ENCODE measurements at places on chromosomes 1 and 21.
A peak's percentile ranks its signal among the peaks of the same experiment; 100 is the strongest.

DNA sequence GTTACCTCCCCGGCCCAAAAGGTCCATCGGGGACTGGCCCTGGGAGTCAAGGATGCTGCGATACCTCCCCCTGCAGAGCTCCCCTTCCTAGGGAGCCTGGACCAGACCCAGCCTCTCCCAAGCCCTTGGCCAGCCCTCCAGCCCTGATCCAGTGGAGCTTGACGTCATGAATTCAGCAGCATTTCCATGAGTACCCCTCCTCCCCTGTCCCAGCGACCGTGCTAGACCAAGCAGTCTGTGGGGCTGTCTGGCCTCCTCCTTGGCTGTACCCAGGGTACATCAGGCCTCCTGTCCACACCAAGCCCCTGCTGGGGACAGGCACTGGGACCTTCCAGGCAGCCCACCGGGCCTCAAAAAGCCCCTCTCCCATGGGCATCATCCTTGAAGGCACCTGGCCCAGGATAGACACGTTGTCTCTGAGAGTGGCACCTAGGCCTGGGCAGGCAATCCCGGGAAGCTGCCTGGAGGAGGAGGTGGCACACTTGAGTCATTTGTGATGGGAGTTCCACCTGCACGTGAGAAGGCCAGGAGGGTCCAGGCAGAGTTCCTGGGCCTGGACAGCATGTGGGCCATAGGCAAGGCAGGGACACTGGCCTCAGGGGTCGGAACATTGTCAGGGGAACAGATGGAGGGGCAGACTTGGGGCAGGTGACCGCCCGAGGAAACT lies 46.4 kb downstream of the WNT9A start:
- no peak for DNase-seq

DNA sequence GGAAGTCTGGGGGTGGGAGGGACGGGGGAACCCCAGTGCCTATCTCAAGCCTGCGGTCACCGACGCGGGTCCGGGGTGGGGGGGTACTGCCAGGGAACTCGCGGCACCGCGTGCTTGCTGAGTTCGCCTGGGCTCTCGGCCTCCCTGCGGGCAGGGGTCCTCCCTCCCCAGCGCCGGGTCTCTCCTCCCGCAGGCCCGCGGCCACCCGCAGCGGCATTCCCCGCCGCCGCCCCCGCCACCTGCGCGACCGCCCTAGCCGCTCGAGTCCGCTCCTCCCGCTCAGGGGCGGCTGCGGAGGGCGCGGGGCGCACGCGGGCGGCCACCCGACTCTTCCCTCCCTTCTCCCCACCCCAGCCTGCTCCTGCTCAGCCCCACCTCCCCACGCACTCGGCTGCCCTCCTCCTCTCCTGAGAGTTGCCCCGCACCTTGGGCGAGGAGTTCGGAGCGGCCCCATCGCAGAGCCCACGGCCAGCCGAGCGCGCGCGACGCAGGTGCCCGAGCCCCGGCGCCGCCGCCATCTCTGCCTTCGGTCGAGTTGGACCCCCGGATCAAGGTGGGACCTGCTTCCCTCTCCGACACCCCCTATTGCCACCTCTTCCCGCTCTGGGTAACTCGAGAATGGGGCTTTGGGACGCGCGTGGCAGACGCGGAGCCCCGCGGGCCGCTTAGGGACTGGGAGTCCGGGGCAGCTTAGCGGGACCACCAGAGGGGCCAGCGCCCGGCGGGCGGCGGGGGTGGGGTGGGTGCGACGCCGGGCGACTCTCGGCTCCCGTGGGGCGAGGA lies 105.0 kb downstream of the LEPR start:
- peak; percentile 44 for DNase-seq

DNA sequence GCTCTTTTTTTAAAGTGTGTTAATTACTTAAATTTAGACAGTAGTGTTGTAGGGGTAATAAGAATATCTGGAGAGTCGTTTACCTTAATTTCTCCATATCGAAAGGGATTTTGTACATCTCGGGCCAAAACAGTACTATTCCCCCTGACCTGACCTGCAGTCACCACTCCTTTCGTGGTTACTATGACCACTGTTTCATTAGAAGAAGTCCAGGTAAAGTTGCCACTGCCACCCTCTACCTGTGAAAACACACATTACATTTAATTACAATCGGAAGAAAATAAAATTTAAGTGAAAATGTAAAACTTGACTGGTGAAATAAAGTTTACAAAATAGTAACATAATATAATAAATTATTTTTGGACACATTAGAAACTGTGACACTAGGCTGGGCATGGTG lies 37.2 kb downstream of the NUP210L start:
- DNase-seq, result no peak

GRCh38 chr1:18446751-18447150 lies 34.0 kb upstream of the KLHDC7A start:
- DNase-seq, result no peak

DNA sequence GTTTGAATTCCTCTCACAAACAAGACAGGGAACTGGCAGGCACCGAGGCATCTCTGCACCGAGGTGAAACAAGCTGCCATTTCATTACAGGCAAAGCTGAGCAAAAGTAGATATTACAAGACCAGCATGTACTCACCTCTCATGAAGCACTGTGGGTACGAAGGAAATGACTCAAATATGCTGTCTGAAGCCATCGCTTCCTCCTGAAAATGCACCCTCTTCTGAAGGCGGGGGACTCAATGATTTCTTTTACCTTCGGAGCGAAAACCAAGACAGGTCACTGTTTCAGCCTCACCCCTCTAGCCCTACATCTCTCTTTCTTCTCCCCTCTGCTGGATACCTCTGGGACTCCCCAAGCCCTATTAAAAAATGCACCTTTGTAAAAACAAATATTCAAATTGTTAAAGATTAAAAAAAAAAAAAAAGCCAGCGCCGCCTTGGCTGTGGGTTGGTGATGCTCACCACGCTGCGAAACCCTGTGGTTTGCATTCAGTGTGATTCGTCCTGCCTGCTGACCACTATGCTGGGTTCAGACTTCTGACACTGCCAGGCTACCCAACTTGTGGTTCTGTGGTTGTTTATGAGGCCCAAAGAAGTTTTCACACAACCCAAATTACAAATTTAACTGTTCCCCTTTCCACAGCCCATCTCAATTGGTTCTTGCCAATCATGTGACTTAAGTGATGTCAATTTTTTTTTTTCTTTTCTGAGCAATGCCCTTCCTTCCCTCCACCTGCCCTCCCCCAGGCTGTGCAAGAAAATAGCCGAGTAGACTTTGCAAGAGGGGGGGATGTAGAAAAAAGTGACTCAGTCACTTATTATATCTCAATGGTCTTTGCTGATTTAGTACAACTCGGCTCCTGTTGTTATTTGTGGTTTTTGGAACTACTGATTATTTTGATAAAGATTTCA lies at the start of gene RUNX1:
Gene RUNX1 (minus strand): TSS at position 597 of the 912 bp plus-strand sequence.
- DNase-seq, result peak; percentile 59
